GM23248 (cell line): ENCODE measurements at places on chromosomes 16 and 17. TPM values are rescaled to one million over a fixed set of nuclear protein-coding genes. Genes with fewer than 3 reads are reported as not detected.

DNA sequence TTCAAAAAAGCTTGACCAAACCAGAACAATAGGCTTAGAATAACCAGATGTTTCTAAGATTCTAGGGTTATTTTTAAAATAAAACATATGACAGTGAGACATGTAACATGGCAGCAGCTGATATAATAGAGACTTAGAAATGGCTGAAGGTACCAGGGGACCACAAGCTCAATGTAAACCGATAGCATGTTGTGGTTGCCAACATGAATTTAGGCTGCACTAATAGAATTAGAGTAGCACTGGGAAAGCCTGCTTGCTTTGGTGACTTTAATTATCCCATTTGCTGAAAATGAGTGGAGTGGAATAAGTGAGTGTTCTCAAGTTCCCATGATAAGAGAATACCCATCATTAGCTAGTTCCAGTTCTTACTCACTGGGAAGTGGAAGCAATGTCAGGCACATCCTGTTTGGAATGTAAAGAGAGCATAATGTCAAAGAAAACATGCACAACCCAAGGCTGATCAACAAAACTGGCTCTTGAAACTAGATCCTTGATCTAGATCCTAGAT is 621.2 kb upstream of the CDH5 start:
- no peak for DNase-seq

DNA sequence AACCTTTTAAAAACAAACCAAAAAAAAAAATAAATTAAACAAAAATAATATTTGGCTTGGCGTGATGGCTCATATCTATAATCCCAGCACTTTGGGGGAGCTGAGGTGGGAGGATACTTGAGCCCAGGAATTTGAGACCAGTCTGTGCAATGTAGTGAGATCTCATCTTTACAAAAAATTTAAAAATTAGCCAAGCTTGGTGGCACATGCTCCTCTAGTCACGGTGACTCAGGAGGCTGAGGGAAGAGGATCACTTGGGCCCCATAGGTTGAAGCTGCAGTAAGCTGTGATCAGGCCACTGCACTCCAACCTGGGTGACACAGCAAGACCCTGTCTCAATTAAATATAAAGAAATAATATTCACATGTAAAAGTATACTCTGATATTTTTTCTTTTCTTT is 12.2 kb downstream of the GNGT2 start:
- DNase-seq = no peak

GRCh38 chr16:85167589-85168537 is 55.6 kb upstream of the CIBAR2 start:
- no peak for DNase-seq

GRCh38 chr17:68248199-68248825 is 469 bp downstream of the AMZ2 start:
- peak; percentile 86 for DNase-seq

- DNase-seq = peak; percentile 78
Measured at GRCh38 chr16:11796227-11797165, 562 bp downstream of the ZC3H7A start.

GRCh38 chr17:73969956-73970355 is 233.5 kb upstream of the RPL38 start:
- DNase-seq = no peak

- no peak for DNase-seq
Measured at GRCh38 chr16:47506800-47507199, 45.7 kb downstream of the PHKB start.

DNA sequence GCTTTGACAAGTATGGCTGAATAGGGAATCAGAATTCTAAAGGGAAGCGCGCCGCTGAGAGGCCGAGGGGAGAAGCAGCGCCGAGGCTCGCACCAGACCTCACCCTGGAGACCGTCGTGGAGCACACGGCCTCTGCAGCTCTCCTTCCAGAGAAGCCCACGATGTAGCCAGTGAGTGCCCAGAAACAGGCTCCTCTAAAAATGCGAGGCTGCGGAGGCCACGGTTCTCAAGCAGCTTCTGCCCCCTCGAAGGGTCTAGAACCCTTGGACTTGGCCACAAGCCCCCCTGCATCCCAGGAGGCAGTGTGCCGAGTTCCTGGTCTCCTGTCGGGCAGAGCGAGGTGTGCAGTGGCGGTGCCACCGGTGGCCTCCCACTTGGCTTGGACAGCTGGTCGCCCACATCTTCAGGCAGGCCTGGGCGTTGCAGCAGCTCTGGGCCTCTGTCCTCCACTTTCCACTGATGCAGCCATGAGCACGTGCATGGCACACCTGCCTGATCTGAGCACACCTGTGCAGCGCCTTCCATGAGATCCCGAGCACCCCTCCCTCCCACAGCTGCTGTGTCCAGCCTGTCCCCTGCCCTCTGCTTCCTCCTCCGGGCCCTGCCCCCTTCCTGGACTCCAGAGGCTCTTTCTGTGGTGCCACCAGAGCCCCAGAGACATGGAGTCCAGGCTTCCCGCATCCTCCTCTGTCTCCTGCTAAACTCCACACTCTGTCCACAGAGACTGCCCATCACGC is 18.9 kb upstream of the WDR45B start:
- DNase-seq = no peak

GRCh38 chr17:80285237-80285920 is 24.7 kb downstream of the RNF213 start:
- DNase-seq = no peak

GRCh38 chr16:3738128-3738527 is 20.8 kb upstream of the TRAP1 start:
- no peak for DNase-seq

GRCh38 chr16:86347090-86347489 is 163.2 kb upstream of the FOXF1 start:
- DNase-seq = peak; percentile 22

- peak; percentile 95 for DNase-seq
Measured at GRCh38 chr16:30956601-30957455, 726 bp upstream of the SETD1A start.

GRCh38 chr17:66451188-66452149 is 149.1 kb downstream of the PRKCA start:
- no peak for DNase-seq

GRCh38 chr17:73548620-73549311 is 95.5 kb downstream of the SDK2 start:
- no peak for DNase-seq

DNA sequence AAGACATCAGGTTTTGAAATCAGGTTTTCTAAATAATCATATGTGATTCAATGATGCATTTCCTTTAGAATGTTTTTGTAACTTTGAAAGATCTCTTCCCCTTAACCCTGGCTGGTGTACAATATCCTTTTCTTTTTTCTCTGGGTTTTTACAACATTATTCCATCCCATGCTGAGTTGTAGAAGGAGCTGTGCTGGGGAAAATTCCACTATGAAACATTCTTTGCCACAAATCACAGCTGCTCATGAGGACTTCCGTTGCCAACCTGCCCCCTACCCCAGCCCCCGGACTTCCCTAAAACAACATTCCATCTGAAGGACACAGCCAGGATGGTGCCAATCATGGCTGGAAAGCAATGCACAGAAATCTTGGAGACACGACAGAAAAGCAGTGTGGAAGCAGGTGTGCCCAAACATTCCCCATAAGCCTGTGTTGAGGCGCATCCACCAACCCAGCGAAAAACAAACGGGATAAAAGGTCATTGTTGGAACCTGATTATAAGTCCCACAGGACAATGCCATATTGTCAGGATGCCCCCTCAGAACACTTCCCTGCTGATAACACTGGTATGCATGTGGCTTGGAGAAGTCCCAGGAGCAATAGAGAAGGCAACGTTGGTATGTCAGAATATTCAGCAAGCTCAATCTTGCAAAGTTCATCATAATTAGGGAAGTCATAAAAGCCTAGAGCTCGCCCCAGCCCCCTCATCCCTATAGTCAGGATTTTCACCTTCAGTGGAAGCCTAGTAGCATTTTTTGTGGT is 475.0 kb downstream of the HS3ST3B1 start:
- peak; percentile 21 for DNase-seq

- DNase-seq = no peak
Measured at GRCh38 chr16:13956635-13957196, 36.8 kb downstream of the ERCC4 start.

The AIPL1 gene
- not detected in 2 replicates for total RNA-seq

The C17orf100 gene
- 0.63 and 0.86 TPM in 2 replicates for total RNA-seq

The C16orf96 gene
- not detected in 2 replicates for total RNA-seq

The ADAP2 gene
- not detected in 2 replicates for total RNA-seq

The BAIAP3 gene
- 0.13 and 0.86 TPM in 2 replicates for total RNA-seq

The GSPT1 gene
- total RNA-seq = 72.8 and 78.7 TPM in 2 replicates

The STX1B gene
- 2.0 and 2.3 TPM in 2 replicates for total RNA-seq

The SLC6A2 gene
- total RNA-seq = not detected in 2 replicates

The ABCA10 gene
- 0.11 and 0.13 TPM in 2 replicates for total RNA-seq

The GNG13 gene
- total RNA-seq = not detected in 2 replicates

The MAP1LC3B gene
- total RNA-seq = 43.3 and 43.9 TPM in 2 replicates

The MBTD1 gene
- total RNA-seq = 4.8 and 5.4 TPM in 2 replicates
